AG04449 (cell line): ENCODE measurements at places on chromosomes 11 and 22.
A peak's percentile ranks its signal among the peaks of the same experiment; 100 is the strongest.

DNA sequence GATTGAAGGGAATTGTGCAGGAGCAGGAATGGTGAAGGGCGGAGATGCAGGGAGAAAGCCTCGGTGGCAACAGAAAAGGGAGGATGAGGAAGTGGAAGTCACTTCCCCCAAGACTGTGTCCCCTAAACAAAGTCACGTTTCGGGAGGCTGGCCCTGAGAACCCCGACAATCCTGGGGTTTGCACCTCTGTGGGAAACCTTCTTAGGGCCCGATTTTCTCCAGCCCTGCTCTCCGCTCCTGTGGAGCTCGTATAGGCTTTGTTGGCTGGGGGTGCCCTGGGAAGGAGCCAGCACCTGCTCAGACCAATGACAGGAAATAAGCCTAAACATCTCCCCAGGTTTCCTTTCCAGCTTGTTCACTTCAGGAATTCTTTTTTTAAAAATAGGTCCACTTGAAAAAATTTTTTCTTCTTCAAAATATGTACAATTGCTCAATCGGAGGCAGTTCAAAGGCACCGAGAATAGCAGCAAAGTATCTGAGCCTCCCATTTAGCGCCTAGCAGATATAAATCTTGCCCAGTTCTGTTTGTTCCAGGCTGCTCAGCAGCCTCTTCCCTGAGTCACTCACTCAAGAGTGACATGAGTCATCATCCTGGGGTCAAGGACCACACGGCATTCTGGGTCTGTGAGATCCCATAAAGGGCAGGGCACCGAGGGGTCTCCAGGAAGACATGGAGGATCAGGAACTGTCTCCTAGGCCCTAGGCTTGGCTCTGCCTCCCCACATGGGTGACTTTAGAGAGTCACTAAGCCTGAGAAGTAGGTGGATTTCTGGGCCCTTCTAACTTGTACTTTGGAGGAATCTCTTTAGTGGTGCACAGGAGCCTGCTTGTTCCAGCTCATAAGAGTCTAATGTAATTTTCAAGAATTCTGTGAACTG, 34.0 kb downstream of the IRAG1 start:
- peak; percentile 86 for DNase-seq

- DNase-seq, result no peak
Observed at GRCh38 chr22:49331223-49331815, 496.4 kb downstream of the BRD1 start.

GRCh38 chr11:128400382-128401203, 186.8 kb downstream of the ETS1 start:
- peak; percentile 71 for DNase-seq

- DNase-seq, result no peak
Observed at GRCh38 chr11:112238041-112238440, 11.8 kb downstream of the PTS start.

DNA sequence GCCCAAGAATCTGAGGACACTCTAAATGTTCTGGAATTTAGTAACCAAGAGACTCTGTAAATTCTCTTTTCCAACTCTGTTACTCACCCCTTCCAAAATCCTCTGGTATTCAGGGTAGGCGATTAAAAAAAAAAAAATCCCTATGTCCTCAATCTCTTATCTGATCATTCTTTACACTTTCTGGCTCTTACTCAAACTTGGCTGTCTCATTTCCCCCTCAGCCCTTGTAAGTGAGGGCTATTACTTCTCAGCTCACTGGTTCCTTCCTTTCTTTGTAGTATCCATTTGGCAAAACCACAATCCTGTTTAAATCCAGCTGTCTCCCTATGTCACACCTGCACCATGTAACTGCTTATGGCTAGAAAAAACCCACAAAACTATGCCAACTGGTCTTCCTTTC, 12.7 kb upstream of the MSANTD2 start:
- DNase-seq, result no peak

DNA sequence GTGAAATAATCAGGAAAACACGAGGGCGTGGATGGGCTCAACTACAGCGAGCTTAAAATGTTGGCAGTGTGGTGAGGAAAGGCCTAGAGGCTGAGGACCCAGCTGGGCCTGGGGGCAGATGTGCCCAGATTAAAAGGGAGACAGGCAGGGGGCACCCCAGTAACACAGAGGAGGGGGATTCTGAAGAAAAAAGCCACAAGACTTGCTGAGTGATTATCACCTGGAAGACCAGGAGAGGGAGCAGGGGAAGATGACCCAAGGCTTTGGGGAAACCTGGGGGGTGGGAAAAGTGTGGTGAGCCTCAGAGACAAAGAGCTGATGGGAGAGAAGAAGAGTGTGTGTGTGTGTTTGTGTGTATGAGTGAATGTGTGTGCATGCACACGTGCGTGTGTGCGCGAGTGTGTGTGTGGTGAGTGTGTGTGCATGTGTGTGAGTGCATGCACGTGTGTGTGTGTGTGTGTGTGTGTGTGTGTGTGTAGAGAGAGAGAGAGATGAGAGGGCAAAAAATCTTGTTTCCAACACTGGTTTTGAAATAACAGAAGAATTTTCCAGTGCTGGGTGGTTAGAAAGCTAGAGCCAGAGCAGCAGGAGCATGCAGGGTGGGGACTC, 500.5 kb downstream of the BUD13 start:
- no peak for DNase-seq

GRCh38 chr11:8202516-8203413, 33.9 kb upstream of the RIC3 start:
- DNase-seq, result no peak

DNA sequence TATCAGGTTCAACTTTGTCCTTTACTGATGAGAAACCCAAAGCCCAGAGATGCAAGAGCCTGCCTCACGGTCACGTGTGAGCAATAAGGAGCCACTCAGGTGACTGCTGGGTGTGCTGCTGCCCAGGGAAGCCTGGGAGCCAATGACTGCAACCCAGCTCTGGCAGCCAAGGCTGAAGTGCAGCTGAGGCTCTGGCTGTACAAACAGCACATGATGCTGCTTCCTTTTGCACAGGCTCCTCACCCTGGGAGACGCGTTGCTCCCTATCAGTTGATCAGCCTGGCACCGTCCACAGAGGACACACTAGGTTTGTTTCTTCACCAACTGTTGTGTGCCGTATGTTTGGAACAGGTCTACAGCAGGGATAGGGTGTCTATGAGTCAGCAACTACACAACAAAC, 168.7 kb downstream of the EFCAB6 start:
- DNase-seq, result no peak

DNA sequence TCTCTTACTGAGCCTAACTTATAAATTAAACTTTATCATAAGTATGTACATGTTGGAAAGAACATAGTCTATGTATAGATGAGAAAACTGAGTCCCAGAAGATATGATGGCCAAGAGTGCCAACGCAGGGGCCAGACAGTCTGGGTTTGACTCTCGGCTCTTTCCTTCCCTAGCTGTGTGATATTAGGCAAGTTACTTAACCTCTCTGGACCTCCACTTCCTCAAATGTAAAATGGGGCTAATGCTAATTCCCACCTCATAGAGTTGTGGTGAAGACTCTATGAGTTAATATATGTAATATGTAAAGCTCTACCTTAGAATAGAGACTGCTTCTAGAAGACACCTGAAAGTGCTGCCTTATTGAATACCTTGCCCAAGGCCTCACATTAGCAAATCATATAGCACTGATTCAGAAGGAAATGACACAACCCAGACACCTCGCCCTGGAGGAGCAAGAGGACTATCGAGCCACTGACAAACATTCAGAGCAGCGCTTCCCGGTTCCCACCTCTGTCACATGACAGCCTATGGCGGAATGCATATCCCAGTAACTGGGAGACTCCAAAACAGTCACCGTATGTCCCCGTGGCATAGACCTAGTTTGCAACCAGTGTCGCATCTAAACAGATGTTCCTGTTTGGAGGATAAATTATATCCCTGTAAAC, 11.3 kb upstream of the CCDC86 start:
- DNase-seq, result no peak

DNA sequence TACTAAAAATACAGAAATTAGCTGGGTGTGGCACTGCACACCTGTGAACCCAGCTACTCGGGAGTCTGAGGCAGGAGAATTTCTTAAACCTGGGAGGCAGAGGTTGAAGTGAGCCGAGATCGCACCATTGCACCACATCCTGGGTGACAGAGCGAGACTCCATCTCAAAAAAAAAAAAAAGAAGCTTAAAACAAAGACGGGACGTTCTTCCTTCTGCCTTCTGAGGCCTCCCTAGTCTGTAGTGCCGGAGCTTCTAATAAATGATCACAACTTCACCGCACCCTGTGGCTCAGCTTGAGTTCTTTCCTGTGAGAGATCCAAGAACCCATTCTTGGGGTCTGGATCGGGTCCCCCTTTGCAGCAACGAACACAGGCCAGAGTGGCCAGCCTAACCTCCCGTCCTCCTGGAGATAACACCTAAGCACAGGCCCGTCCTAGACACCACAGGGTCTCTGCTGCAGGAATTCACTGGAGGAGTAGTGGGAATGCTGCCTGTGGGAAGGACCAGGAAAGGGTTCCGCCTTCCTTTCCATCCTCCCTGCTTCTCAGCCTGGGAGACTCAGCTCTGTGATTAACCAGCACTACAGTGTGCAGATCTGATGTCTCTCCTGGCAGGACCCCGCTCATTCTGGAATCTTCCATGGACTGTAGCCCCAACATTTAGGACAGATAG, 2.2 kb upstream of the APOBEC3H start:
- no peak for DNase-seq

GRCh38 chr11:12251666-12252560, 125.5 kb upstream of the PARVA start:
- no peak for DNase-seq

DNA sequence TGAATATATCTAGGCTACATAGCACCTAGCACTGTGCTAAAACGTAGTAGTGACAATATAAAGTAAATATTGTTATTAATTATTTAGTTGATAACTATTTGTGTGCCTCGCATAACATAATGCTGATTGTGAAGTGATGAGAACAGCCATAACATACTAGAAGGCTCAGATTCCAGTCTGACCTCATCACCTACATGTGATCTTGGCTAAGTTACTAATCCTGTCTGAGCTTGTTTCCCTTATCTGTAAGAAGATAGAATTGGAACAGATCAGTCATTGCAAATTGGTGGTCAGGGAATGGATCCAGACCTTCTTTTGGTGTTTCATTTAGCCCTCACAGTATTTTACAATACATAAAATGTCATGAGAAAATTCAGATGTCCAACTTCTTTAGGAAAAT, 103.4 kb upstream of the SEZ6L start:
- no peak for DNase-seq

DNA sequence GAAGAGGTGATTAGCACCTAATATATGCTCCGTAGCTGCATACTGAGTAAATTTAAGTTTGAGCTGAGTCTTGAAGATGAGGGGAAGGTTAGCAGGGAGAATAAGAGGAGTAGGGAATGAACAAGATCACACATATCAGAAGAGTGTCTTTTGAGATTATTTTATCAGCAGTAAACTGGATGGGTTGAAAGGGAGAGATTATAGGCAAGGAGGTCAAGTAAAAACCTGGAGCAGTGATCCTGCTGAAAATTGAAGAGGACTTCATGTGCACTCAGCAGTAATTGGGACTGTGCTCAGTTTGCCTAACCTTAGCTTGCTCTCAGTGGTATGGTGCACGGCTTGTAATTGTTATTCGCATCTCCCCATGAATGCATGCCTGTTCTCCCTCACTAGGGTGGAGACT, 79.5 kb upstream of the PICALM start:
- DNase-seq, result no peak

- DNase-seq, result no peak
Observed at GRCh38 chr11:60838132-60838531, 3.8 kb upstream of the CCDC86 start.

- DNase-seq, result no peak
Observed at GRCh38 chr11:689625-690024, 5.4 kb downstream of the DEAF1 start.

DNA sequence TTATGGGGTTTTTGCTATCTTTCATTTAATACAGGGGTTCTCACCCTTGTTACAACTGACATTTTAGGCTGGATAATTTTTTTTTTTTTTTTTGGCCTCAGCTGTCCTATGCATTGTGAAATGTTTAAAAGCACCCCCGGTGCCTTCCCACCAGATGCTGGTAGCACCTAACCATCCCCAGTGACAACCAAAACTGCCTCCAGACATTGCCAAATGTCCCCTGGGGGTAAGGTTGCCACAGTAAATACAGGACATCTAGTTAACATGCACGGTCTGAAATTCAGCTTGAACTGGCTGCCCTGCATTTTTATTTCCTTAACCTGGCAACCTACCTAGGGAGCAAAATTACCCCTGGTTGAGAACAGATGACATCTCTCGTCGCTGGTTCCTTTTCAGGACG, 72.4 kb downstream of the CYTH4 start:
- no peak for DNase-seq

DNA sequence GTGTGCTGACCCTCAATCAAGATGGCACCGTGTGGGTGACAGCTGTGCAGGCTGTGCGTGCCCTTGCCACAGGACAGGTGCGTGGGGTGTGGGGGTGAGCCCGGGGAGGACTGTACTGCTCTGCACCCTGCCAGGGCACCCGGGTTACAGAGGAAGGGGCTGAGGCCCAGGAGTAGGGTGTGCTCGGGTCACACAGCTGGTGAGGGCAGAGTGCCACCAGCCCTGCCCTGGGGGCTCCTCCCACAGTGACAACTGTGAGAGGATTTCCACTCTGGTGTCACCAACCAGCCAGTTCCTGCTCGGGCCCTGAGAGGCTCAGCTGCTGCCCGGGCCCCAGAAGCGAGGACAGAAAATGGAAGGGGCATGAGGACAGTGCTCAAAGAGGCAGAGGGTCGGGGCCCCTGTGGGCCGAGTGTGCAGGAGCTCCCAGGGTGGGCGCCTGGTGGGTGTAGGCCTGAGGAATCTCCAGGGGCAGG, 20.5 kb downstream of the TRMU start:
- no peak for DNase-seq

- peak; percentile 28 for DNase-seq
Observed at GRCh38 chr11:7892840-7893254, 38.2 kb downstream of the OR10A6 start.

GRCh38 chr11:86484795-86485166, 110.1 kb downstream of the CCDC81 start:
- no peak for DNase-seq

DNA sequence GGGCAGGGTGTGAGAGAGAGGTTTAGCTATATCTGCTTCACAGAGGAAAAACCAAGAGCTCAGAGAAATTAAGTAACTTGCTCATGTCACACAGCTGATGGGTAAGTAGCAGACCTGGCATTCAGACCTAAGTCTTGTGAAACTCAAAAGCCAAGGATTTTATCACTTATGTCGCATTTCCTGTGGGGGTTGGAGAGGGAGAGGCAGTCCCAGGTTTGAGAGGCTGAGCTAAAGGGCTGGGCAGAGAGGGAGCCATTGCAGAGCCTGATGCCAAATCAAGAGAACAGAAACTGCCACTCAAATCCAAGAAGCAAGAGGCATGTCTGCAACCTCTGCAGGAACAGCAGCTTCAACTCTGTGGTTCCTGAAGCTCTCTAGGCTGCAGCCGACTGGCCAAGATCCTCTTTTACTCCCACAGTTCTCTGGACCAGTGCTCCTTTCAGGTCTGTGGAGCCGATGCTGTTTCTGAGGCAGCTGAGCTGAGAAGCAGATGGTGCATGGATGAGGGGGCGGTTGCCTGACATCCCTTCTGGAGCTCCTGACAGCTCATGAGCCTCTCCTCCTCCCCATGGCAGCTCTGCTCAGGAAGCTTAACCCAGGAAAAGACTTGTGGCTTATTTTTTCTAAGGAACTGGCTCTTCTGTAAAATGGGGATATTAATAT, 47.6 kb upstream of the NAV2 start:
- DNase-seq, result no peak
